ENCODE measurements at places on chromosomes 2 and 18.
A peak's percentile ranks its signal among the peaks of the same experiment; 100 is the strongest.

DNA sequence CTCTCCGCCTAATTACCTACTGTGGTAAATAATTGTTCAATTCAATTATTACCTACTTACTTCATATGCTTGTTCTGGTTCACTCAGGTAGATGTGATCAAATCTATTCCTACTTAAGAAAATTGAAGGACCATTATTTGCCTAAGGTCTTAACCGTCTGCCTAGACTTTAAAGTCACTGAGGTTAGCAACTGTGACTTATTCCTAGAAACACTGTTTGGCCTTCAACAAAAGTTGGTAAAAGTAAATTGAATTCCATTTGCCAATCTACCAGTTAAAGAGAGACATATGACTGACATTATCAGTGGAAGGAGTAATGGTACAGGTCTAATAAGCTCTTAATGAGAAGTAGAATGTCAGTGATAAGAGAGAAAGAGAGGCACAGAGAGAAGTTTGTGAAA, 491.5 kb downstream of the NYAP2 start:
- no peak for DNase-seq

GRCh38 chr2:225008935-225009334, 33.3 kb downstream of the DOCK10 start:
- DNase-seq = peak; percentile 29

- no peak for DNase-seq
These were observed 56.5 kb upstream of the ACVR1 start for GRCh38 chr2:157932480-157933159.

GRCh38 chr2:232871418-232871834, 1.4 kb downstream of the SNORC start:
- no peak for DNase-seq

- no peak for DNase-seq
These were observed 117.5 kb upstream of the TMEM18 start for GRCh38 chr2:794554-795241.

DNA sequence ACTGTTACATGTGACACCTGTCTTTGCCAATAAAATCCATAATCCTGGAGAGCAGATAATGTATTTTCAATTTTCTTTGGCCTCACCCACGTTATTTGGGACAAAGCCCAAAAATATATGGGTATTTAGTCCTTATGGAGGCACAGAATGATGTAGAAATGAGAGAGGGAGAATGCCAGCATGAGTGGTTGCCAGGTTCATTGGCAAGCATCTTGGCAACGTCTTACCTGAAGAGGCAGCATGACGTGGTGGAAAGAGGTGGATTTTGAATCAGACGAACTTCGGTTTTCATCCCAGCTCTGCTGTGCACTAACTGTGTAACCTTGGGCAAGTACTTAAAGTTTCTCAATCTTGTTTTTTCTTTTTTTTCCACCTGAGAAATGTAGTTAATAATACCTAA, 969.6 kb upstream of the PIK3C3 start:
- DNase-seq = no peak

GRCh38 chr2:200964498-200964897, 1.0 kb upstream of the ORC2 start:
- DNase-seq = no peak

All from BE2C (cell line).